Mucosa of descending colon (tissue), 3 donors: ENCODE measurements at places on chromosomes 1 and 21. TPM values are rescaled to one million over a fixed set of nuclear protein-coding genes. Genes with fewer than 3 reads are reported as not detected.

GRCh38 chr1:9746651-9747050 is 77.1 kb downstream of the CLSTN1 start:
- no peak for DNase-seq

DNA sequence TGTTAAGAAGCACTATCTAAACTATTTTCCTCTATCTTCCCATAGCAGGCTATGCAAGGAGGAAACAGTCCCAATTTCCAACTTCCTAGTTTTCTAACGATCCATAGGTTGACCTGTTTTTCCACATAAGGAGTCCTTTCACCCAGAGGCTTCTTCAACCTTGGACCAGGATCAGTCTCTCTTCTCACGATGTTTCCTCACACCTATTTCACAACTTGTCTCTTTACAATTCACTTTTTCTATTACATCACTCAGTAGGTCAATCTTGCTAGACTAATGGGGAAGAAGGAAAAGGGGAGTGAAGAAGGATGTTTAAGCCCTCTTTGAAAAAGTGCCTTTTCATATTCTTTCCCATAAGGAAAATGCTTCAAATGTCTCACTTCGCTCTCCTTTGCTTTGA is 15.9 kb downstream of the PALMD start:
- DNase-seq, result no peak

DNA sequence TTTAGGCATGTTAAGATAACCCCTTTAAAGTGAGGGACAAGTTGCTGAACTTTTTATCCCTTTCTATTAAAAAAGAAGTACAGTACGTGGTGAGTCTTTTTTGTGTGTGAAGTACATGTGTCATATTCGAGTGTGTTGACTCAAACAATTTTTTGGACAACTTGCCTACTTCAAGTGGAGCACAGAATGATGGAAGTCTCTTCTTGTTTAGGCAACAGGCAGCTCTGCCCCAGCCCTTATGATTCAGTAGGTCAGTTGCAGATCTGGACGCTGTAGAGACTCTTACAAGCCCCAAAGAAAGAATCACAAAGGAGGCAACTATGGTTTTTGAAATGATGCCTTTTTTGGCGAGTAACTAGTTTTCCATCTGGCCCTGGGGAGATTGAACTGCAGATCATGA is 14.4 kb upstream of the ZFP69B start:
- no peak for DNase-seq

- DNase-seq, result no peak
These were observed 77.2 kb upstream of the CDC42BPA start for GRCh38 chr1:227395426-227396028.

The S100A9 gene
- 5.5 TPM for total RNA-seq
